ENCODE measurements at places on chromosomes 16 and 17. TPM values are rescaled to one million over a fixed set of nuclear protein-coding genes. Genes with fewer than 3 reads are reported as not detected.
A peak's percentile ranks its signal among the peaks of the same experiment; 100 is the strongest.

Gene SLC4A1
- not detected for total RNA-seq

Gene MSL1
- total RNA-seq: 28.3 TPM

Gene ZNF319
- 0.83 TPM for total RNA-seq

- no peak for DNase-seq
These were observed 43.1 kb upstream of the MEAK7 start for GRCh38 chr16:84547546-84548061.

DNA sequence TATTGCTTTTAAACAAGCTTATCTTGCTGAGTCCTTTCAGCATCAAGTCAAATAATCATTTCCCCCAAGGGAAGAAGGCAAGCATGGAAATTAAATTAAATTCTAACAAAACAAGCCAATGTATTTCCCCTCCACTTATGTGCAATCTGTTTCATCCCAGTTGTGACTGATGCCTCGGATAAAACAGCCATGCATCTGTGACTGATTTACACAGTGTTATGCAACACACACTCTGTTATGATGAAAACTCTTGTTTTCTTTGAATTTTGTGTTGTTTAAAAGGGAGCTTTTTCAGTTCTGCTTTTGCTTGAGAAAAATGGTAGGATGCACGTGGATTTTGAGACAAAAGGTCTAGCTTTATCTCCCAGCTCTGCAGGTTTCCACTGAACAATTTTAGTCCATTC is 32.6 kb downstream of the TMEM100 start:
- DNase-seq: no peak

GRCh38 chr16:85625053-85625452 is 11.9 kb downstream of the GSE1 start:
- DNase-seq: no peak

GRCh38 chr17:50589095-50589705 is 28.7 kb downstream of the CACNA1G start:
- peak; percentile 3 for DNase-seq

- no peak for DNase-seq
These were observed 398.7 kb upstream of the C16orf82 start for GRCh38 chr16:26668026-26668425.

- no peak for DNase-seq
These were observed 1.1 kb downstream of the GLIS2 start for GRCh38 chr16:4316864-4317531.

DNA sequence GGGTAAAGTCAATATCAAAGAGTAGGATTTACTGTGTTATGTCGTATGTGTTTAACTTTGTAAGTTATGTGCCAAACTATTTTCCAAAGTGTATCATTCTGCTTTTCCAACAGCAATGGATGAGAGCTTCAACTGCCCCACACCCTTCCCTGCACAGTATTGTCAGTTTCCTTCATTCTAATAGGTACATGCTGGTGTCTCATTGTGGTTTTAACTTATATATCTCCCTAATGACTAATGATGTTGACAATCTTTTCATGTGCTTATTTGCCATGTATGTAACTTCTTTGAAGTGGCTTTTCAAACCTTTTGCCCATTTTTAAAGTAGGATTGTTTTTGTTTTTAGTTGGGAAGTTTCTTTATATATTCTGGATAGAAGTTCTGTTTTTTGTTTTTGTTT is 3.8 kb downstream of the DDX19B start:
- DNase-seq: no peak

- no peak for DNase-seq
These were observed 441.1 kb upstream of the MON1B start for GRCh38 chr16:76749780-76750375.

- DNase-seq: no peak
These were observed 25.1 kb downstream of the C1QTNF1 start for GRCh38 chr17:79048826-79049755.

GRCh38 chr17:69913216-69913615 is 161.8 kb upstream of the KCNJ16 start:
- peak; percentile 28 for DNase-seq

DNA sequence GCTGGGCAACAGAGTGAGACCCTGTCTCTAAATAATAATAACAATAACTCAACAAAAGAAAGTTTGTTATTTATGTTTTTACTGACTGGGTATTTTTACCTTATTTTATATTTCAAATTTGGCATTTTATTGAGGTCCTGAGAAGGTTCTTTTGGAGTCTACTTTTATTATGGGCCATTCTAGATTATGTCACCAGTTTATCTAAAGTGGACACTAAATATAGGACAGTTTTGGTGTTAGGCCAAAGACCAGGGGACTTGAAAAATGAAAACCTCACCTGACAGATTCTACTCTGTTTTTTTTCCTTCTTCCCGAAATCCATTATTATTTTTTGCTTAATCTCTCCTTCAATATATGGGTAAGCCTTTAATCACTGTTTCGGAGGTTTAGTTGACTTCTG is 8.1 kb downstream of the FTO start:
- no peak for DNase-seq

DNA sequence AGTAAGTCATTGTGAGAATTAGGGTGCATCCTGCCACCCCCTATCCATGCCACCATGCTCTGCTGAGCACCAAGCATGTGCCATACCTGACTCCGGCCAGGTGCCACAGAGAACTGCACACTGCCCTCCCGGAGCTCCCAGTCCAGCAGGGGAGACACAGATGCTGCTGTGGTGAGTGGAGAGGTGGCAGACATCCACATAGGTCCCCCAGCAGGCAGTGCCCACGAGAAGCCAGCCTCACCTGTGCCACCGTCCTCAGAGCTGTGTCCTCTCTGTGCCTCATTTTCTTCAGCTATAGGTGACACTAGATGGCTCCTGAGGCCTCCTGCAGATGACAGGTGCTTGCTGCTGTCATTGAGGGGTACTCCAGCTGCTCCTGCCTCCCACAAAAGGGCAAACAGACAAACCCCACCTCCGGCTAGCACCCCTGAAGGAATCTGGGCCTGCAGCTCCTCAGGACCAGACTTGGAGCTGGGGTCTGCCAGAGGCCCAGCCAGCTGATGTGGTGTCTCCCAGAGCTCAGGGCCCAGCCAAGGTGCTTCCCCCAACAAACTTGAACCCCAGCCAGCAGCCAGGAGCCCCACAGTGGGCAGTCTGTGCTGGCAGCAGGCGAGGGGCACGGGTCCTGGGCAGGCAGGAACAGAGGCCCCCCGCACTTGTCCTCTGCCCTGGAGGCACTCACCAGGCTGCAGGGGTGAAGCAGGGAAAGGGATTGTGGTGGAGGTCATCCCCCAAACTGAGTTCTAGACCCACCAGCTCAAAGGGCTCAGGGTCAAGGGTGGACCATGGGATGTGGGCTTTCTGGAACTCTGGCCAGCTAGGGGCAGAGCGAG is 17.1 kb downstream of the FOXJ1 start:
- DNase-seq: no peak

GRCh38 chr17:74877592-74878548 is 5.1 kb upstream of the FDXR start:
- no peak for DNase-seq

DNA sequence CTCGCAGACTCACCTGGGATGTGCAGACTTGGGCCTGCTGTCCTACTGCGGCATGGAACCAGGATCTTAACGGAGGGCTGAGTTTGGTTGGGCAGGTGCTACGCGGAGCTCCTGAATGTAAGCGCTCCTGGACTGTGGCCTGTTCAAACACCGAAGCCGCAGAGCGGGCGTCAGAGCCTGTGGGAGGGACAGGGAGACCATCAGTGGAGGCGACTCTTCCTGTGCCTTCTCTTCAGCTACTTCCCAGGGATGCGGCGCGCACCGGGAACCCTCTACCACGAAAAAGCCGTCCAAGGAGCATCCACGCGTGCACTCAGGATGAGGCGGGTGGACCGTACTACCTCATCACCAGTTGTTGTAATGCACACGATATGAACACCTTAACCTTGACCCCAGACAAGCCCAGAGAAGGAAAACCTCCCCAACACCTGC is 2.0 kb downstream of the USP36 start:
- no peak for DNase-seq
